ENCODE measurements at places on chromosomes 2 and 18.

GRCh38 chr18:9681217-9681616, 26.9 kb upstream of the RAB31 start:
- no peak for DNase-seq

DNA sequence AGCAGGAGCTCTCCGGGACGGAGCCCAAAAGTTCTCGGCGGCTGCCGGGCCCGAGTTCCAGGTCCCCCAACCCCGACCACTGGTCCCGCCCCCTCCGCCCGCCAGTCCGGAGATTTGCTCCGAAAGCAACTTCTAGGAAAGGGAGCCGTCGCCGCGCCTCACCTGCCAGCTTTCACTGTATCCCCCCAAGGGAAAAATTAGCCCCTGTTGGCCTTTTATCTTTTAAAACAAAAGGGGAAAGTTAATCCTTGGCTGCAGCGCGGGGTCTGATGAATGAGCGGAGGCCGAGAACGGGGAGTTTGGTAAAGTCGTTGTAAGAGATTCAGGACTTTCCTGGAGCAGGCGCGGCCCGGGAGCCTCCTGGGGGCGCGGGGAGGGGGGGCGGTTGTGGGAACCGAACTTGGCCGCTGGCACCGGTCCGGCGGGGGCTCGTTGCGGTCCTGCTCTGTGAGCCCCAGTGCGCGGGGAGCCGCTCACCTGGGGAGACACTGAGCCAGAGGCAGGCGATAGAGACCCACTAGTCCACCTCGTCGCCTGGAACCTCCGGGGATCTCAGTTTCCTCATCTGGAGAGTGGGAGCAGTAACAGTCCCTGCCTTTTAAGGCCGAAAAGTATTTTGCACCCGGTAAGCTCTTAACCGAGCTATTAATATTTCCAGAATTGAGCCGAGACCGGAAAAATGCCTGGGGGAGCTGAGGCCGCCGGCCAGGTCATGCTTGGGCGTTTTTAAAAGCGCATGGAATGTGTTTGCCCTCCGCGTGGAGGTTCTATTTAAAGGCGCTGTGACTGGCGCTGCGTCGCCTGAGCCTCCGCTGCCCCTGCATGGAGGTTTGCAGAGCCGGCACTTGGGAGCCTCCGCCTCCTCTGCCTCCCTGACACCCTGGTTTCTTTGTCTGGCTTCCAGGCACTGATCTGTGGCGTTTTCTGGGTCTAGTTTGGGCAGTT, 1.1 kb downstream of the EFHD1 start:
- no peak for DNase-seq

DNA sequence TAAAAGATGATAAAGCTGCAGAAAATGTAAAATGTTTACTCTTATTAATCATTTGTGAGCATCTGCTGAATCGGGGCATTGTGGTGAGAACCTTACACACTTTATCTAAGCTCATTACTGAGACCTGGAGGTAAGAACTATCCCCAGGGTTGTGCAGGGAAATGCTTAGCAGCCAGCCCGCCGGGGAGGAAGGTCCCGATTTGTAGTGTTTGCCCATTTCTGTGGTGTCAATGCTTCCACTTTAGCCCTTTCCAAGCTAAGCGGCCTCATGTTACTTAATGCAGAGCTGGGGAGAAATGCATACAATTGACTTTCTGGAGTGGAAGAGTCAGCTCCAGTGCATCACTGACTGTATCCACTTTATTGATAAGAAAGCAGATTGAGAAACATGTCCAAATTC, 20.8 kb upstream of the KCNK3 start:
- DNase-seq = no peak

DNA sequence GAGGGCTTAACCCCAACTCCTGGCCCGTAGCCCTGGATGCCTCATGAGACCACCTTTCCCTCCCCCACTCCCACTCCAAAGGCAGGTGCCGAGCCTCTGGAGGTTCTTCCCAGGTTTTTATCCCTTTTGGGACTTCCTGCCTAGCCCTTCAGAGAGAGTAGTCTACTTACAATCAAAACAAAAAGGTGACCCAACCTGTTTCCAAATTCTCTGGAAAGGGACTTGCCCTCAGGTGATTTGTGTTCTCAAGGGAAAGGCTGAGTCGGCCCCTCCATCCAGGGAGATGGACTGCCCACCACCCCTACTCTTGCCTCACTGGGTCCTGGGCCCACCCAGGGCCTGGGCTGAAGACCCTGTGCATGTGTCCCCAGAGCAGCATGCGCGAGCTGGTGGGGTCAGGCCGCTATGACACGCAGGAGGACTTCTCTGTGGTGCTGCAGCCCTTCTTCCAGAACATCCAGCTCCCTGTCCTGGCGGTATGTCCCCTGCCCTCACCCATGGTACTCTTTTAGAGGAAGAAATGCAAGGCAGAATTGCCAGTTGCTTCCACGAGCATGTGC, 108.5 kb downstream of the PLB1 start:
- DNase-seq = no peak

- no peak for DNase-seq
Measured at GRCh38 chr2:204282525-204282924, 262.8 kb upstream of the PARD3B start.

DNA sequence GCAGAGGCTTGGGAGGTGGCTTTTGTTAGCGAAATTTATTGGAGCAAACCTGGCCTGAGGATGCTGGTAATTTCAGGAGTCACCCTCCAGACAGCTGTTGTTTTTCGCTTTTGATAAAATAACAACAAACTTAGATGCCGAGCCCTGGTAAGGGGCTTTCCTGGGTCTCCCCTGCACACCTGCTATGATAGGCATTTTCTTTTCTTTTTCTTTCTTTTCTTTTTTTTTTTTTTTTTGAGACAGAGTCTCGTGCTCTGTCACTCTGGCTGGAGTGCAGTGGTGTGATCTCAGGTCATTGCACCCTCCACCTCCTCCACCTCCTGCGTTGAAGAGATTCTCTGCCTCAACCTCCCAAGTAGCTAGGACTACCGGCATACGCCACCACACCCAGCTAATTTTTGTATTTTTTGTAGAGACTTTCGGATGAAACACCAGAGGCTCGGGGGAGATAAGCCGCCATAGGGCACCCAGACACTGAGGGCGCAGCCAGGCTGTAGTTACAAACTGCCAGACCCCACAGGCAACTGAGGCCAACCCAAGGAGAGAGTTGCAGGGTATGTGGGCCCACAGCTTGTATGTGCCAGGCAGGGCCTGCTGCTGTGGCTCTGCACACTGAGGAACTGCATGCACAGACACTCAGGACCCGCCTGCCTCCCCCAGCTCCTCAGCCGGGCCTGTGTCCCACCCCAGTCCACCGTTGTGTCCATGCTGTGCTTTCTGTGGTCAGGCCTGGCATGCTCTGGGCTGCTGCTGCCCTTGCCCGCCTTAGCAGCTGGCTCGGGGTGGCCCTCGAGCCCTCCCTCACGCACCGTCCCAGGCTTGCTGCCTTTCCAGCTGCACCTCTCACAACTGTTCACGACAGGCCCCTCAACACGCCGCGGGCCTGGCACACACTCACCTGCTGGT, 3.9 kb downstream of the GYPC start:
- DNase-seq = no peak

- no peak for DNase-seq
Measured at GRCh38 chr2:30714811-30715709, 92.2 kb downstream of the CAPN13 start.

DNA sequence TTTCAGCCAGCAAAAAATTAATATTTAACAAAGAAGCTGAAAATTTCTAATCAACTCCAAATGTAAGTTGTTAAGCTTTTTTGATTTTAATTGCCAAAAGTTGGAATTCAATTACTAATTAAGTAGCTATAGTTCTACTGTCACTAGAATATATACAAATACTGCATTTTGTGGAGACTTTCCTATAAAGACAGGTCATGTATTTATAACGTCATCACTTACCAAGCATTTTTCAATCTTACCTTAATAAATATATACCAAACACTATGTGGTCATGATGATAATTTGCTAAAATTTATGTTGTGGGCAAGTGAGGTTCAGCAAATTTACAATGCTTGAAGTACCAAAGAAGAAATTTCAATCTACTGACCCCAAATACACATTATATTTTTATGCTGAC, 24.2 kb upstream of the TMEFF2 start:
- DNase-seq = no peak

DNA sequence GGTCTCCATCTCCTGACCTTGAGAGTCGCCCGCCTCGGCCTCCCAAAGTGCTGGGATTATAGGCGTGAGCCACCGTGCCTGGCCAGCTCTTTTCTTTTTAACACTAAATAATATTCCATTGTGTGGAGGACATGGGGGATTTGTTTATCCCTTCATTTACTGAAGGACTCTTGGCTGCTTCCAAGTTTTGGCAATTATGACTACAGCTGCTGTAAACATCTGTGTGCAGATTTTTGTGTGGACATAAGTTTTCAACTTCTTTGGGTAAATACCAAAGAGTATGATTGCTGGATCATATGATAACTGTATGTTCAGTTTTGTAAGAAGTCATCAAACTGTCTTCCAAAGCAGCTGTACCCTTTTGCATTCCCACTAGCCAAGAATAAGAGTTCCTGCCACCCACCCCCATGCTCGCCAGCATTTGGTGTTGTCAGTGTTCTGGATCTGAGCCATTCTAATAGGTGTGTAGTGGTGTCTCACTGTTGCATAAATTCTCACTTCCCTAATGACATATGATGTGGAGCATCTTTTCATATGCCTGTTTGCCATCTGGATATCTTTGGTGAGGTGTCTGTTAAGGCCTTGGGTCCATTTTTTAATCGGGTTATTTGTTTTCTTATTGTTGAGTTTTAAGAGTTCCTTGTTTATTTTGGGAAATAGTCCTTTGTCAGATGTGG, 52.2 kb downstream of the TNFRSF11A start:
- no peak for DNase-seq

DNA sequence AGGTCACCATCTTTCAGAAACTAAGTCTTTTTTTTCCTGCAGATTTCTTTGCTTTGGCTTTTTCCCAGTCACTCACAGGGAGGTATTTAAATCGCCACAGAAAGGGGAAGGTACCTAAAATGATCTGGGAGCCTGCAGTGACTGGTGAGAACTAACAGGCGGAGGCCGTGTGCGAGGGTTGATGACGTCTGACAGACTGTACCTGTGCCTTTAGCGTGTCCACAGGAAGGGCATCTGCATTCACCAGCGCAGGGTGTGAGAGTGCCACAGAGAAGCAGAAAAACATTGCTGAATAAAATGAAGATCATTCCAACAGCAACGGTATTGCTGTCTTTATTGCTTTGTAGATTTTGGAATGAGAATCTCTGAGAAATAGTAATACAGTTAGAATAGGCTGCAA, 5.7 kb downstream of the CTDP1 start:
- no peak for DNase-seq

DNA sequence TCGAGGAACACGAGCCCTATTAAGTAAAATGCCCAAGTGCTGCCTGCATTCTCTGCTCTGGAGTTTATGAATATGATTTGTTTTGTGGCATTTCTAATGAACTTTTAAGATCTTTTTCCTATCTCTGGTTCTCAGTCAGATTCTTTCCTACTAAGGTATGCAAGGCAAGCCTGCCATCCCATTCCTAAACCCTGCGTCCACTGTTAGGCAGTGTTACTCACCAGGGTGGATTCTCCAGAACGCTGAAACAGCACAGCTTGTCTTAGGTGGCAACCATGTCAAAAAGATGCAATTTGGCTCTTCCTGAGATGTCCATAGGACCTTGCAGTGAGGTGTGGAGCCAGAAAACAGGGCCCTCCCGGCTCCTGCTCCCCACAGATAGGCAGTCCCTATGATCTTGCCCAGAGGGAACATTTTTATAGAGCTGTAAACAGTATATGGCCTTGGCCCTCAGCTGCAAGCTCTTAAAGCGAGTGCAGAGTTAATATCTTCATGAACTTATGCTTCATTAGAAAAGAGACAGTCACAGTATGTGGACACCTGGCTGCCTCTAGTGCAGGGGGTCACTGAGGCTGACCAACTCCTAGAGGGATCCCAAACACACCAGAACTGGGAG, 84.4 kb downstream of the TPGS2 start:
- DNase-seq = no peak

DNA sequence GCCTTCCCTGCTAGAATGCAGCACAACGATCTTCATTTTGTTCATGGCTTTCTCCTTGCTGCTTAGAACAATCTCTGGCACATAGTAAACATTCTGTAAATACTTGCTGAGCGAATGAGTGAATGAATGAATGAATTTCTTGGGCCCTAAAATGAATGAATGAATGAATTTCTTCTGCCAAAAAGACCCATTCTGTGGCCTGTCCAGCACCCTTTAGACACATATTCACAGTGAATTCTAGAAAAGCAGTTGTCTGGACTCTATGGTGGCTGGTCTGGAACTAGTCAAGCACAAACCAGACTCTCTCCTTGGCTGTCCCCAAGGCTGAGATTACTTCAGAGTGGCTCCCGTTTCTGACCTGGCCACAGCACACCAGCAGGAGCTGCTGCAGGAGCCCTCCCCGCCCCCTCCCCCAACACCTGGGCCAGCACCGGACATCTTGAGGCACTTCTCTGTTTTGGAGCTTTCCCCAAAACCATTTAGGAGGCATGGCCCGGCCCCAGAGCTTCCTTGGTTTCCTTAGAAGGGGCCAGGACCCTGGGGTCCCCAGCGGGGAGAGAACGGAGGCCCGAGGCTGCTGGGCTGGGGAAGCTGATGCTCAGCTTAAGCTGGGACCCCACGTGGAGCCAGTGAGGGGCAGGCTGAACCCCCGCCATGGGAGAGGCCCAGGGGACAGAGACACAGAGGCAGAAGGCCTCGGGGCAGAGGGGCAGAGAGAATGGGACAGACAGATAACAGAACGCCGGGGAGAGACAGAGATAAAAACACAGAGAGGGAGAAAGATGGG, 159.0 kb downstream of the ZFP36L2 start:
- DNase-seq = no peak

DNA sequence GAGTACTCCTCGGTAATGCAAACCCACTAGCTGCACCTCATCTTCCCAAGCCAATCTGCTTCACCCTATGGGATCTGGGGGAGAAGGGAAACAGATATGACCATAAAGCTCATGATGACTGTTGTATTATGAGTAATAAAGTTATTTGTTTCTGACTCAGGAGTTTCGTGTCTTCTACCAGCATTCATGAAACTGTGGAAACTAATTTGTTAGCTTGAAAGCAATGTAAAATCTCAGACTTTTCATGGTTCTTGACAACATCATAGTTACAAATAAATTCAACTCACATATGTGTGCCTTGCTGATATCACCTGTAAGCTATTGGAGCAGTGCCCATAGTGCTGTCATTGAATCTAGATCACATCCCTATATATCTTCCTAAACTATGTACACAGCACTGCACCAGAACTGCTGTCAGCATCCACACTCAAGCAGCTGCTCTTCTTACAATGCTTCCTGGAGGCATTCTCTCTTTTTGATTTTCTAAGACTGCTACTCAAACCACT, 135.6 kb upstream of the KYNU start:
- no peak for DNase-seq

- no peak for DNase-seq
Measured at GRCh38 chr18:1133541-1133940, 228.9 kb downstream of the ADCYAP1 start.

GRCh38 chr2:16653083-16653375, 12.6 kb downstream of the CYRIA start:
- no peak for DNase-seq

GRCh38 chr18:70195014-70195614, 10.4 kb downstream of the RTTN start:
- DNase-seq = no peak

- no peak for DNase-seq
Measured at GRCh38 chr2:46871976-46872381, 43.6 kb downstream of the MCFD2 start.

GRCh38 chr18:39600894-39601293, 2035.3 kb upstream of the CELF4 start:
- DNase-seq = no peak

GRCh38 chr2:211248841-211249240, 692.4 kb downstream of the CPS1 start:
- no peak for DNase-seq
